Right renal cortex interstitium (tissue), 3 donors: ENCODE measurements at places on chromosomes 11 and 22. TPM values are rescaled to one million over a fixed set of nuclear protein-coding genes. Genes with fewer than 3 reads are reported as not detected.

DNA sequence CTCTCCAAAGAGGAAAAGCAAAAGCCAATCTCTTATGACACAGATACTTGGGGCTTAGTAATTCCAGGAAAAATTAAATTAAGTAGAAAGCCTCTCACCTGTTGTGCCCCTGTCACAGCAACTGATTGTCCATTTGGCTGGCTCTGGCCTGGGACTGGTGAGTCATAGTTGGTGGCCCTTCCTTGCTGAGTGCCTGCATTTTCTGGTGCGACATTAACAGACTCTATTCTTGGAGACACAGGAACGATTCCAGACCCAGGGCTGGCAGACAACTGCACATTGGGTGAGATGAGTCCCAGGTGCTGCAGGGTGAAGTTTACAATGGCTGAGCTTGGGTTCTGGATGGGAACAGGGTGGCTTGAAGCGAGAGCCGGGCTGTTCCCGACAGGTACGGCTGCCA lies 15.6 kb downstream of the E2F8 start:
- no peak for DNase-seq

GRCh38 chr11:47101406-47101805 lies 75.3 kb downstream of the ARFGAP2 start:
- no peak for DNase-seq

DNA sequence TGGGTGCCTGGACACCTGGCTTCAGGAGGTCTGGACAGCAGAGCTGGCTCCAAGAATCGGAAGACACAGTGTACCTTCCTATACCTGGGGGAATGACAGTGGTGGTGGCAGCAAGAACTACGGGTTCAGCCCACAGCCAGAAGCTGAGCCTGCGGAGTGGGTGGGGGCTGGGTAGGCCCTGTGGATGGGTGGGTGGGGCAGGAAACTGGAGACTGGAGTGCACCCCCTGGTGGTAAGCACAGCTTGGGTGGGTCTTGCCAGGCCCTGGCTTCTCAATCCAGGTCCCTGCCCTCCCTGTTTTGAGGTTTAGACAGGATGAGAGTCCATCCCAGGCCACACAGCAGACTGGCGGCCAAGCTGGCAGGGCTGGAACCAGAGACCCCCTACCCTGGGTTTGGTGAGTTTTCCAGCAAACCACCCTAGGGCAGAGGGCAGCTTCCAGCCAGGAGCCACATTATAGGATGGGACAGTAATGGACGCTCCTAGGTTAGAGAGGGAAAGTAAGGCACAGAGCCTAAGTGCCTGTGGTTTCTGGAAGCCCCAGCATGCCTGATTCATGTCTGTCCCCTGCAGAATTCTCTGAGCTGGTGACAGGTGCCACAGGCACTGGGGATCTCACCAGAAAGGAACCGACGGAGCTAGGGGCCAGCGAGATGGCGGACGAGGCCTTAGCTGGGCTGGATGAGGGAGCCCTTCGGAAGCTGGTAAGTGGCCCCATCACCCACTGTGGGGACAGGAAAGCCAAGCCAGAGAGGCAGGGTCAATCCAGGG lies 1.7 kb downstream of the SMTN start:
- no peak for DNase-seq

GRCh38 chr11:2207773-2208621 lies 36.4 kb upstream of the TH start:
- DNase-seq, result no peak

C11orf42 gene
- polyA plus RNA-seq, result 0.64 TPM

PGM2L1 gene
- polyA plus RNA-seq, result 3.7 TPM

OR52I2 gene
- 0.03 TPM for polyA plus RNA-seq

DNA sequence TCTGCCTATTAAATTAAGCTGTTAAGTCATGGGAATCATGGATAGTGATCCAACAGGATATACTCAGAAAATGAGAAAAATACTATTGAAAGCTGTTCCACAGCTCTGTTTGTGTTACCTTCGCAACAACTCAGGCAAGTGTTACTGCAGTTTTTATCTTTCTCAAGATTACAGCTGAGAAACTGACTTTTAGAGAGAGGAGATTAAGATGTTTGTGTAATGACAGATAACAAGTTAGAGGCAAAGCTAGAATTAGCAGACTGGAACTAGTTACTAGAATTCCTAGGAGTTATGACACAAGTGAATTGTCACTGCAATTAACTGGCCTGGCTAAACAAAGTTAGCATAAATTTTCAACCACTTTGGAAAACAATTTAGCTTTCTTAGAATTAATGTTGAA lies 1.6 kb downstream of the SLN start:
- no peak for DNase-seq

DNA sequence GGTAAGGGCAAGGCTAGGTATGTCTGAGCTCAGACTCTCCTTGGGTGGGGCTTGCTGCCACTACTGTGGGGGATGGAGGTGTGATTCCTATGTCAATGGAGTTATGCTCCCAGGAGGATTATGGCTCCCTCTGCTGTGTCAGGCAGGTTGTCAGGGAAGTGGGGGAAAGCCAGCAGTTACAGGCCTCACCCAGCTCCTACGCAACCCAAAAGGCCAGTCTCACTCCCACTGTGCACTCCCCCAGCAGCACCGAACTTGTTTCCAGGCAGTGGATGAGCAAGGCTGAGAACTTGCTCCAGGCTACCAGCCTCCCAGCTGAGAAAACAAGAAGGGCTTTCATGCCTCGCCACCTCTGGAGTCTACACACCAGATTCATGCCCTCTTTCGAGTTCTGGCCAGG lies 18.2 kb downstream of the C11orf91 start:
- no peak for DNase-seq

DNA sequence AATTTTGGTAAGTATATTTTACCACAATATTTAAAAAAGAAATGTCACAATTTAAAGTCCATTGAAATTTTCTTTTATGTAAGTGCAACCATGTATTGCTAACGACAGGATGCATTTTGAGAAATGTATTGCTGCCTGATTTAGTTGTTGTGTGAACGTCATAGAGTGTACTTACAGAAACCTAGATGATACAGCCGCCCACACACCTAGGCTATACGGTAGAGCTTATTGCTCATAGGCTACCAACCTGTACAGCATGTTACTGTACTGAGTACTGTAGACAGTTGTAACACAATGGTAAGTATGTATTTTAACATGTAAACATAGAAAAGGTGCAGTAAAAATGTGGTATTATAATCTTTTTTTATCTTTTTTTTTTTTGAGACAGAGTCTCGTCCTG lies 48.1 kb downstream of the CBL start:
- DNase-seq, result no peak

GAB4 gene
- not detected for polyA plus RNA-seq

DNA sequence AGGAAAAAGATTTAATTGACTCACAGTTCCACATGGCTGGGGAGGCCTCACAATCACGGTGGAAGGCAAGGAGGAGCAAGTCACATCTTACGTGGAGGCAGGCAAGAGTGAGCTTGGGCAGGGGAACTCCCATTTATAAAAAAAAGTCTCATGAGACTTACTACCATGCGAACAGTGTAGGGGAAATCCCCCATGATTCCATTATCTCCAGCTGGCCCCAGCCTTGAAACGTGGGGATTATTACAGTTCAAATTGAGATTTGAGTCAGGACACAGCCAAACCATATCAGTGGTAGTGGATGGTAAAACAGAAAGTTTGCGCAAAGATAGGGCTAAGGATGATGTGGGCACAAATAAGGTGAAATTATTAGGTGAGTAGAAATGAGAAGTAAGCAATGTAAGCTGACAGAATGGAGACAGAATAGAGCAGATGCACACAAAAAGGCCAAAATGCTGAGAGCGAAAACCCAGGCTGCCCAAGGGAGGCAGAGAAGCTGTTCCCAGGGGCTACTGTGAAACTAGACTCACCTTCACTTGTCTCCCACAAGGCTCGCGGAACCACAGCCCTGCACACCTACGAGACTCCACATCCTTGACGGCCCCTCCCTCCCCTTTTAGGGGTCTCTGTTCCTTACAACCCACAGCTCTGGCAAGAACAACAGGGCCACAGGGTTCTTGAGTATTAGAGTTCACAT lies 377.6 kb downstream of the CADM1 start:
- DNase-seq, result no peak

DNA sequence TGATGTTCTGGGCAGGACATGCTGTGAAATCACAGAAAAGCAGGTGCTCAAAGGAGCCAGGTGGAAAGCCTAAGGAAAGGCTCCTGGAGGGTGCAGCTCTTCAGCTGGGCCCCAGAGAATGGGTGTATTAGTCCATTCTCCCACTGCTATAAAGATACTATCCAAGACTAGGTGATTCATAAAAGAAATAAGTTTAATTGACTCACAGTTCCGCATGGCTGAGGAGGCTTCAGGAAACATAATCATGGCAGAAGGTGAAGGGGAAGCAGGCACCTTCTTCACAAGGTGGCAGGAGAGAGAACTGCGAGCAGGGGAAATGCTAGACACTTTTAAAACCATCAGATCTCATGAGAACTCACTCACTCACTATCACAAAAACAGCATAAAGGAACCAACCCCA lies 43.1 kb upstream of the DEUP1 start:
- no peak for DNase-seq

GRCh38 chr11:3969613-3970012 lies 114.1 kb downstream of the STIM1 start:
- DNase-seq, result no peak

DNA sequence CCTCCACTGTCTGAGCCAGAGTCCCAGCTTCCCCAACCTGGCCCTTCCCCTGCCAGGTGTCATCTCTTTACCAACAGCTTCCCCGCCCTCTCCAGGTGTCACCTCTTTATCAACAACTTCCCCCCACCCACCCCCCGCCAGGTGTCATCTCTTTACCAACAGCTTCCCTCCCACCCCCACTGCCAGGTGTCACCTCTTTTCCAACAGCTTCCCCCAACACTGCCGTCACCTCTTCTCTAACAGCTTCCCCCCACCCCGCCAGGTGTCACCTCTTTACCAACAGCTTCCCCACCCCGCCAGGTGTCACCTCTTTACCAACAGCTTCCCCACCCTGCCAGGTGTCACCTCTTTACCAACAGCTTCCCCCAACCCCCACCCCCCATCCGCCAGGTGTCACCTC lies 29.8 kb upstream of the TTLL12 start:
- no peak for DNase-seq

DNA sequence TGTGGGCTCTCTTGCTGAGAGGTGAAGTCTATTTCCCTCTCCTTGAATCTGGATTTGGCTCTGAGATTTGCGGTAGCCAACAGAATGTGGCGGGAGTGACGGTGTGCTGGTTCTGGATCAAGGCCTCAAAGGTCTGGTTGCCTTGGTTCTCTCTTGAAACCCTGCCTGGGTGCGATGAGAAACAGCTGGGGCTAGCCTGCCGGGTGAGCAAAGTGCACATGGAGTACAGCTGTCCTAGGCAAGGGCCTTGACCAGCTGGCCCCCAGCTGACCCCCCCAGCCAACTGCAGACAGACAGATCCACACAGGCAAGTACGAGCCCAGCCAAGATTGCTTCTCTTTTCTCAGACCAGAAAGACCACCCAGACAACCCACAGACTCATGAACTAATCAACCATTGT lies 10.8 kb downstream of the SUN2 start:
- DNase-seq, result no peak

MS4A15 gene
- polyA plus RNA-seq, result not detected

DNA sequence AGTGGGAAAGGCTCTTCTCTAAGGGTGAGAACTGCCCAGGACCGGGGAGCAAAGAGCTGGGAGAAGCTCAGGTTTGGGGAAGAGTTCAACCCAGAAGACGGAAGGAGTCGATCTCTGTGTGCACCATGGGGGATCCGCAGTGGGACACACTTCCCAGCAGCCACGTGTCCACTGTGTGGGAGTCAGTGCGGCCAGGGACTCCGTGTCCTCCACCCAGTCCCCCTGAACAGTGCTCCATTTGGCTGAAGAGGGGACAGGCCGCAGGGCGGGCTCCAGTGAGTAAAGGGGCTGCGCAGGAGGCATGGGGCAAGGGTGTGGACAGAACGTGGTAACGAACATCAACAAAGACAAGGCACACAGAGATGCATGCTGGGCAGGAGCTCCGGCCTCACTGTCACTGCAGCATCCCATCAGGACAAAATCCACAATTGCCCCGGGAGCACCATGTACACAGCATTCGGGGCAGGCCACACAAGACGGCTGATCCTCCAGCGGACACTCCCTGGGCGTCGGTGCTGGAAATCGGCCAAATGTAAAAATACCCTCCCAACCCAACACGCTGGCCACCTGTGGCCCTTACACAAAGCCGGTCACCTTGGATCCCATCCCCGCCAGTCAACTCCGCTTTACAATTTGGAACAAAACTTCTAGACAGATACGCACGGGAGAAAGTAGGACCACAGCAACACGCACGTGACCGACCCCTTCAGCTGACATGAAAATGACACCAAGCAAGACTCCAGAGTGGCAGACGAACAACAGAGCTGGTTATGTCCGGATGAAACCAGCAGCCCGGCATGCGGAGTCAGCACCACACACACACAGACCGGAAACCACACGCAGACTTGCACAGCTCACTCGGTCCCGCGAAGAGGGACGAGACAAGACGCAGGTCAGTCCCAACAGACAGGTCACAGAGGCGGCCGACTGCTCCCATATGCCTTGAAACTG lies 366.8 kb downstream of the SHANK2 start:
- DNase-seq, result no peak

- DNase-seq, result no peak
Measured at GRCh38 chr11:35387111-35387982, 32.0 kb downstream of the SLC1A2 start.

DNA sequence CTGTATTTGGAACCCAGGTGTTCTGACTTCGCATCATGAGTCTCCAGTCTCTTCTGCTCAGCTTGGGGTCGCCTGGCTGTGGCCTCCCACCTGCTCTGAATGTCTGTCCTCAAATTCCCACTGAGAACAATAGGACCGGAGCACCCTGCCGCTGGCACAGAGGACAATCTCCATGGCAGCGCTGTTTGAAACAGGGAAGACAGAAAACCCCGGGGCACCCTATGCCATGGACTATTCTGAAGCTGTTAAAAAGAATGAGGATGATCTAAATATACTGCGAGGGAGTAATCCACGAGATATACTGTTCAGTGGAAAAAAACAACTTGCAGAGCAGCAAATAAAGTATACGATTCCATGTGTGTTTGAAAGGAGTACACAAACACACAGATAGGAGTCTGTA lies 415.6 kb upstream of the NARS2 start:
- no peak for DNase-seq

DNA sequence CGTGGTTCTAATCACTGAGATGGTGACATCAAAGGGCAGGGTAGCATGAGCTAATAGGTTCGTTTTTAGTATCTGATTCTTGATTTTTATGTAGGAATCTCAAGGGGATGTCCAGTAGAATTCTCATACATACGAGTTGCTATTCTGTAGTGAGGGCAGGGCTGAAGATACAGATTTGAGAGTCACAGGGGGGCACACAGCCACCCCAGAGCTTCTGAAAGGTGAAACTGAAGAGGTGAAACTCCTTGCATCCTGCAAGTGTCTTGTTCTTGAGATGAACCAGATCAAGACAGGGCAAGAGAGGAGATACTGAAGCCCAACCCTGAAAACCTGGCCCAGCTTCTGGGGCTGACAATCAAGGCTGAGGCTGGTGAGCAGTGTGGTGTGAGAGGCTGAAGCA lies 35.6 kb upstream of the TMEM123 start:
- no peak for DNase-seq

SGSM1 gene
- 2.4 TPM for polyA plus RNA-seq

GRCh38 chr22:47307326-47307725 lies 544.9 kb downstream of the TBC1D22A start:
- no peak for DNase-seq

GRCh38 chr11:60744114-60744513 lies 12.6 kb upstream of the MS4A15 start:
- no peak for DNase-seq
